ENCODE measurements at places on chromosomes 7 and 10.

DNA sequence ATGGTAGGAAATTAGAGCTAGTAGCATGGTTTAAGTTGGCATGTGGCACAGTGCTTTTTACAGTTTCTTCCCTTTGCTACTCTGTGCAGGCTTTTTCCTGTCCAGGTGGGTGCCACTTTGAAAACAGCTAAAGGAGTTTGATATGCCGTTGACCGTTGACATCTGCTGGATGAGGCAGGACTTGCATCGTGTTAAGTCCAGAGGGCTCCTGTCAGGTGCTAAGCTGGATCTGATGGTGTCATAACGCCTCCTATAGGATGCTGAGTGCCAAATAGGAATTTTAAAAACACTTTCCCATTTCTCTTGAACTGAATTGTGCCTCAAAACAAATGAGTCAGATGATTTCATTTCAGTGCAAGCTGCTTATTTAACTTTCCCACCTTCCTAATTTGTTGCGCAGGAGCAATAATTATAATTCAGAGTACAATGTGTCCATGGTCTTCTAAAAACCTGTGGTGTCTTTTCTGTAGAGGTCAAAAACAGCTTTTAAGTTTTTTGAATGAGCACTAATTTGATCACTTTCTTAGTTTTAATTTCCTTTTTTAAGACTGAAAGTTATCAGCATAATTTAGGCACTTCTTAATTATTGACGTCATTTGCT lies 178.3 kb downstream of the CDCA7L start:
- no peak for DNase-seq

- no peak for DNase-seq
Measured at GRCh38 chr10:8435186-8436055, 380.9 kb downstream of the GATA3 start.

GRCh38 chr7:144787127-144787526 lies 48.7 kb downstream of the TPK1 start:
- no peak for DNase-seq

DNA sequence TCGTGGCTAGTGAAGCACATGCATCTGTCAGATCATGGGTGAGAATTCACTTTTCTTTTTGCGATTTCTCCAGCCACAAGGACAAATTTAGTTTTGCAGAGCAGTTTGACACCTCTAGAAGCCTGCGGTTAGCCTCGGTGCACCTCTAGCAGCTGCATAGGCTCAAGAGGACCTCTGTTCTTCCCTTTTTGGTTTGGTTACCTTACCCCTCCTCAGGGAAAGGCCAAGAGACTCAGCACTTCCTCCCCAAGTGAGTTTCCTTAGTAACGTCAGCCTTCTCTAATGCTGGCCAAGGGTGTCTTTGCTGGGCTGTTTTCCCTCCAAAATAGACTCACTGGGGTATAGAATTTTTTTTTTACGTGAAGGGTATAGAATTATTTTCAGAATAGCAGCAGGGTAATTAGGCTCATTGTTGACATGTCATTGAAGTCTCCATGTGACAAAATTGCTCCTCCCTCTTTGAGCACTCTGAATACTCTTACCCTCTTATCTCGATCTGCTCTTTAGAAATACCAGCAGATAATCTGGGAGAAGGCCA lies 97.8 kb downstream of the AUTS2 start:
- DNase-seq: no peak

DNA sequence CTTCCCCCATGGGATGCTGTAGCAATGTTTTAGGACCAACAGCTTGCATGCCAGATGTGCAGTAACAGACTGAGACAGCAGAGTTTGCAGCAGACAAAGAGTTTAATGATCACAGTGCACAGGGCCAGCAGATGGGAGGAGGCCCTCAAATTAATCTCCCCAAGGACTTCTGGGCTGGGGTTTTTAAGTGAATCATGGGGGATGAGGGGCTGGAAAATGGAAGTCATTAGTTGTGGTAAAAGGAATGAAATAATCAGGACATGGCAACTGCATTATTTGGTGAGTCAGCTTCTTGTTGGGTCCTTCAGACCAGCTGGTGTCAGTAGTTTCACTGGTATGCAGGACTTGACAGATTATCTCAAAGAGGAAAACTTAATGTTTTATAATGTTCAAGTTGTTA lies 12.6 kb upstream of the NRBF2 start:
- no peak for DNase-seq

GRCh38 chr10:11532306-11532705 lies 79.1 kb downstream of the USP6NL start:
- no peak for DNase-seq

DNA sequence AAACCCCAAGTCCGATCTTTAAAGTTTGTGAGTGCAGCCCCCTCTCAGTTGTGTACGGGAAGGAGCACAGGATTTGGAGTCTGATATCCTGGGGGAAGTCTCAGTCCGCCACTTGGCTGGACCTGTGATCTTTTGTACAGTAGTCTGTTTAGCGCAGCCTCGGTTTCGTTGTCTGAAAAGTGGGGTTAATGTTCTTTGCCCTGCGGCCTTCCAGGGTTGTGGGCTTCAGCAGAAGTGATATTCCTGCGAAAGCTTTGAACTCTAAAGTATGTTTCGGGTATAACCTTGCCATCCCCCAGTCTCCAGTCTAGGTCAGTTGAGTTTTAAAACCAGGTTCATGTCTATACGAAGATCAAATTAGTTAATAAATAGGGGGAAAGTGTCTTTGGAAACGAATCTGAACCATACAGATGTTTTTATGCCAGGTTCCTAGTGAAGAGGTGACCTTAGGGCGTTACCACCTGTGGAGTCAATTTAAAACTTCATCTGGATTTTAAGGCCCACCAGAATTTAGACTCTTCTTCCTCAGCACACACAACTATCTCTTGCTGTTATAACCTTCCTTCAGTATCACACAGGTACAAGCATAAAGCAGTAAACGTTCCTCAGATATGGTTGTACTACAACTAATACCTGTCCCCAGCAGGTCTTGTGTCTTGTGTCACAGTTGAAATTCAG lies 904 bp downstream of the R3HCC1L start:
- DNase-seq: no peak

GRCh38 chr7:70393956-70394355 lies 738.0 kb upstream of the GALNT17 start:
- DNase-seq: no peak

- no peak for DNase-seq
Measured at GRCh38 chr7:70710011-70710480, 421.9 kb upstream of the GALNT17 start.

- DNase-seq: no peak
Measured at GRCh38 chr10:30166929-30167328, 107.5 kb upstream of the JCAD start.

- no peak for DNase-seq
Measured at GRCh38 chr7:132424821-132425724, 151.2 kb downstream of the PLXNA4 start.

DNA sequence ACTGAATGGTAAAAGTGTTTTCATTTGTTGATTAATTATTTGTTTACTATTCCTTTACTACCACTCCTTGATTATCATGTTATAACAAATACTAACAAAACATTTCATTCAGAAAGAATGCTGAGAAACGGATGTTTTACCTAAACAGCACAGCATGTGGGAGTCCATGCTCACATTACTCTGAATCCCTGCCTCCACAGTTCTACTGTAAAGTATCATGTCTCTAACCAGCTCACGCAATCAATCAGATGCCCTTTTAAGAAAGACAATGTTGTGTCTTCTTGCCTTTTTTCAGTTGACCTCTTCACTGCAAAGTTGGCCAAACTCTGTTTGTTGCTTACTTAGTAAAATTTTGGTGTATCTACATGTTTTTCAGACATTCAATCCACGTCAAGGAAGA lies 232.5 kb upstream of the MDFIC start:
- no peak for DNase-seq

GRCh38 chr7:42033480-42033879 lies 203.5 kb downstream of the GLI3 start:
- no peak for DNase-seq

DNA sequence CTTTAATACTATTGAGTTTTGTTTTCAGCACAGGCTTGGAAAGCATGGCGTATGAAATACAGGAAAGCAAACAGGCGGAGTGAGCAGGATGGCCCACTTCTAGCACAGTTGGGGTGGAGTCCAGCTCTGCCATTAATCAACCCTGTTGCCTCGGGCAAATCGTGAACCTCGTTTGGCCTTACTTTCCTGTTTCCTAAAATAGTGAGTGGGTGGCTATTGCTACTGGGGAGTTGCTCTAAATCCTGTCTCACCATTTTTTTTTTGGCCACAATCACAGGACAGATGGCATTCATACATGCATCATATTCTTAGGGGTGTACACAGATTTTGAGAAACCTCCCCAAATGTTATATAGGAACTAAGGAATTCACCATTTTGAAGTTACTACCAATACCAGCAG lies 157.8 kb downstream of the ANLN start:
- DNase-seq: no peak

- DNase-seq: no peak
Measured at GRCh38 chr7:18426564-18427226, 68.9 kb upstream of the HDAC9 start.

DNA sequence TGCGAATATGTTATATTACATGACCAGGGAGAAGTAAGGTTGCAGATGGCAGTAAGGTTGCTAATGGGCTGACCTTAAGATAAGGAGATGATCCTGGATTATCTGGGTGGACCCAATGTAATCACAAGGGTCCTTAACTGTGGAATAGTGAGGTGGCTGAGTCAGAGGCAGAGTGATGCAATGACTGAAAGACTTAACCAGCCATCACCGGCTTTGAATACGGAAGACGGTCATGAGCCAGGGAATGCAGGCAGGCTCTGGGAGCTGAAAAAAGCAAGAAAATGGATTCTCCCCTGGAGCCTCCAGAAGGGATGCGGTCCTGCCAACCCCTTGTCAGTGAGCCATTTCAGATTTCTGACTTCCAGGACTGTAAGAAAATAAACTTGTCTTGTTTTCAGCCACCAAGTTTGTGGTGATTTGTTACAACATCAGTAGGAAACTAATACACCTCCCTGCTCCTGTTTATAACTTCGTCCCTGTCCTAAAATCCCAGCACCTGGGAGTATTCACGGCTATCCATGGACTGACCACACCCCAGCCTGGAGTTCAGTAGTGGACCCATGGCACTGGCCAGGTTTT lies 4.6 kb upstream of the C10orf95 start:
- DNase-seq: no peak

DNA sequence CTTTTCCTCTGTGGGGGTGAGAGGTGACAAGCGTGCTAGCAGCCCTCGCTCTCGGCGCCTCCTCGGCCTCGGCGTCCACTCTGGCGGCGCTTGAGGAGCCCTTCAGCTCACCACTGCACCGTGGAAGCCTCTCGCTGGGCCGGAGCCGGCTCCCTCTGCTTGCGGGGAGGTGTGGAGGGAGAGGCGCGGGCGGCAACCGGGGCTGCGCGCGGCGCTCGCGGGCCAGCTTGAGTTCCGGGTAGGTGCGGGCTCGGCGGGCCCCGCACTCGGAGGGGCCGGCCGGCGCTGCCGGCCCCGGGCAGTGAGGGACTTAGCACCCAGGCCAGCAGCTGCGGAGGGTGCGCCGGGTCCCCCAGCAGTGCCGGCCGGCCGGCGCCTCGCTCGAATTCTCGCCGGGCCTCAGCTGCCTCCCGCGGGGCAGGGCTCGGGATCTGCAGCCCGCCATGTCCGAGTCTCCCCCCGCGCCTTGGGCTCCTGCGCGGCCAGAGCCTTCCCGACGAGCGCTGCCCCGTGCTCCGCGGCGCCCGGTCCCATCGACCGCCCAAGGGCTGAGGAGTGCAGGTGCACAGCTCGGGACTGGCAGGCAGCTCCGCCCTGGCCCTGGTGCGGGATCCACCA lies 352.8 kb upstream of the PODXL start:
- no peak for DNase-seq

DNA sequence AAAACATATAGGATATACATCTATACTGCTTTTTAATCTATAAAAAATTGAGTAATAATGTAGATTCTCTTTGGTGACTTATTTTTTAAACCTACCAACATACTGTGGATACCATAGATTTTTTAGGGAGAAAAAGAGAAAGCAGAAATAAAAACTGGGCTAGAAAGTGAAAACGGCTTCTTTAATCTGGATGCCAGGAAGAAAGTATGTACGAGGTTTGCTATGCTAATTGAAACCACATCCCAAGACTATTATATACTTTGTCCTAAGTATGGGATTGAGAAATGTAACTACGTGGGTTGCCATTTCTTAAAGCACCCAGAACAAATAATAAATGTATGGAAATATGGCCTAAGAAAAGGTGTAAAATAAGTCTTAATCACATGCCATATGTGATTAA lies 129.0 kb upstream of the NFE2L3 start:
- no peak for DNase-seq

DNA sequence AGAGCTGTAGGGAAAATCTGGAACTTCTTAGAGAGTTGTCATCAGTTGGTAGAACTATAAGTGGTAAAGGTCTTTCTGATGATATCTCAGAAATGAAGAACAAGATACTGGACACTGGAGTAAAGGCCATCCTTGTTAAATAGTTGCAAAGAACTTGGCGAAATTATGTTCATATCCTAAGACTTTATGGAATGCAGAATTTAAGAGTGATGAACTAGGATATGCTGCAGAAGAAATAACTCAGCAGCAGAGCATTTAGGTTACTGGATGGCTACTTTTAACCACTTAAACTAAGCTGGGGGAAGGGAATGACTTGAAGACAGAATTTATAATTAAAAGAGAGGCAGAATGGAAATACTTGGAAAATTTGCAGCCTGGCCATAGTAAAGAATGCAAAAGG lies 23.7 kb downstream of the PTEN start:
- DNase-seq: no peak

GRCh38 chr7:23055582-23056178 lies 41.8 kb upstream of the HYCC1 start:
- no peak for DNase-seq

DNA sequence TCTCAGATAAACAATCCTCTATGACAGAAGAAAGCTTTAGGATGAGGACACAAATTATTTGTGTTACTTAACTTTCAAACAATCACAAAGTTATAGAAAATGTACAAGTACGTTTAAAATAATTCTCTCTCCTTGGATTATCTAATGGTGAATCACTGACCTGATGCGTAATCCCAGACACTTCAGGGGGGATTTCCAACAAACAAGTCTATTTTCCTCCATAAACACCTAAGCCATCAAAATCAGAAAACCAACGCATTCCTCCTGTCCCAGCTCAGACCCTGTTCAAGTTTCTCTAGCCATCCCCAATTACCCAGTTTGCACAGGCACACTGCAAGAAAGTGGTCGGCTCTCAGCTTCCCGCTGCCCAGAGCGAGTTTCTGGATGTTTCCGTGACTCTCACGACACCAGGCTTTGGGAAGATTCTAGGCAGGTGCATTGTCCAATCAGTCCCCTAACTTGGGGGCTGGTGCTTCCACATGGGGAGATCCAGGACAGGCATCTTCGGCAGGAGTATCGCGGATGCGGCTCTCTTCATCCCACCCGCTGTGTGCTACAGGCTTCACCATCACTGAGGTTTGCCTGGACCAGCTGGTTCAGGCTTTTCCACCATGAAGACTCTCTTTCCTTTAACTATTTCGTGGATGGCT lies 200.0 kb downstream of the ZMYND11 start:
- DNase-seq: peak; percentile 35

Data from right forelimb (tissue), 1 donor.